ENCODE measurements at places on chromosomes 7 and 10.

DNA sequence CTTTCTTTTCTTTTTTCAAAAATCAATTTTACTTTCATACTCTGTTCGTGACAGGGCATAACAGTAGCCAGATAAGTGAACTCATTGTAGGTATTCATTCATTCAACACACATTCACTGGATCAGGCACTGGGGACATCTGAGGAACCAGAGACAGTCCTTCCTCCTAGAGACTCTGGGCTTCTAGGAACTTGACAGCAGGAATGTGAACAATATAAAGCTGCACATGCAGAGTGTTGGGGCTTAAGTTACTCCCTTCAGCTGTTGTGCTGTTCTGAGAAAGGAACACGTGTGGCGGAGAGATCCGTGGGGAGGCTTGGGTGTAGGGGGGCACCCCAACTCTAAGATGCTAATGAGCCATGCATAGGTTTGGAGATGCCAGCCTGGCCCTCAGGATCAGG, 120.4 kb downstream of the PKD1L1 start:
- no peak for DNase-seq

DNA sequence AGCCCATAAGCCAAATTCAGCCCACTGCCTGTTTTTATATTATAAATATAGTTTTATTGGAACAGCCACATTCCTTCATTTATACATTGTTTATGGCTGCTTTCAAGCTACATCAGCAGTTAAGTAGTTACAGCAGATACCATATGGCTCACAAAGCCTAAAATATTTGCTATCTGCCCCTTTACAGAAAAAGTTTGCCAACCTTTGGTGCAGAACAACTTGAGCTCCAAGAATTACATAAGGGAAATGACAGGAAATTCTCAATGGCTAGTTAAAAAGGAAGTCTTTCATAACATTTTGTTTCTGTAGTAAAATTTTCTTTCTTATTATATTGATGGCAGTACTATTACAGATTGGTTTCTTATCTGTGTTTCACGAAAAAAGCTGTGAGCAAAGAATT, 59.3 kb downstream of the COL28A1 start:
- no peak for DNase-seq

DNA sequence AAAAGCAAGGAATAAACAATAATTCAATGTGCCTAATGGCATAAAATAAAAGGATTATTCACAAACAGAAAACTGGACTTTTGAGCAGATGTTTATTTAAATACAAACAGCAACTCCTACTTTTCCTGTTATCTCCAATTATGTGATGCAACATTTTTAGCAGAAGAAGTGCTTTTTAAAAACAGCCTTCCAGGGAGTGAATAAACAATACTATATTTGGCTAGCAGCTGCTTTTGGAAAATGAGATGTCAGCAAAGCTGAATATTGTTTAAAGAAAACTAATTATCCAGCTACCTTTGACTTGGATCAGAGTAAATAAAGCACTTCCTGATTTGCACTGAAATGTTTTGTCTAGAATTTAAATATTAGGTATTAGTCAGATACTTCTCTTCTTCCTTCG, 23.2 kb downstream of the CDK1 start:
- DNase-seq = no peak

- DNase-seq = no peak
Measured at GRCh38 chr7:159105832-159106811, 38.5 kb downstream of the VIPR2 start.

GRCh38 chr7:7563813-7564212, 2.9 kb upstream of the MIOS start:
- DNase-seq = no peak

GRCh38 chr10:6216916-6217315, 14.2 kb downstream of the PFKFB3 start:
- DNase-seq = no peak

GRCh38 chr7:35817930-35818329, 17.1 kb downstream of the SEPTIN7 start:
- DNase-seq = no peak

- DNase-seq = no peak
Measured at GRCh38 chr7:86687831-86688230, 44.1 kb downstream of the GRM3 start.

DNA sequence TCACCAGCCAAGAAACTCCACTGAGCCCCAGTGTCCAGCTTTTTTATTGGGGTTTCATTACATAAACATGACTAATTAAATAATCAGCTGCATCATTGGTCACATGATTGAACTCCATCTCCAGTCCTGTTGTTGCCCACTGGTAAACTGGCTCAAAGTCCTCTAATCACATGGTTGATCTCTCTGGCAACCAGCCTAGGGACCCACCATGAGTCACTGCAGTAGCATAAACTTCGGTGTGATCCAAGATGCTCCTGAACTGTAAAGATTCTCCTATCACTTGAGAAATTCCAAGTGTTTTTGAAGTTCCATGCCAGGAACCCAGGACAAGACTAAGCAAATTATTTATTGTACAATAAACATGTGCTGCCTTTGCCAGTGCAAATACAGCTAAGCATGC, 130.4 kb upstream of the AUTS2 start:
- DNase-seq = no peak

GRCh38 chr10:33306126-33306525, 28.3 kb downstream of the NRP1 start:
- DNase-seq = no peak

GRCh38 chr10:97687785-97688781, 1.0 kb upstream of the AVPI1 start:
- no peak for DNase-seq

DNA sequence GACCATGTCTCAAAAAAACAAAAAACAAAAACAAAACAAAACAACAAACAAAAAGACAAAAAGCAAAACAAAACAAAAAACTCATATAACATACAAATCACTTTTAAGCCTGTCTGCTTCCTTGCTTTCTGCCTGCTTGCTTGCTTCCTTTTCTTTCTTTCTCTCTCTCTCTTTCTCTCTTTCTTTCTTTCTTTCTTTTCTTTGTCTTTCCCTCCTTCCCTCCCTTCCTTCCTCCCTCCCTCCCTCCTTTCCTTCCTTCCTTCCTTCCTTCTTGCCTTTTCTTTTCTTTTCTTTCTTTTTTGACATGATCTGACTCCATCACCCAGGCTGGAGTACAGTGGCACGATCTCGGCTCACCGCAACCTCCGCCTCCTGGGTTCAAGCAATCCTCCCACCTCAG, 15.9 kb upstream of the TRA2A start:
- no peak for DNase-seq

GRCh38 chr7:155489158-155489840, 31.4 kb downstream of the EN2 start:
- no peak for DNase-seq

- DNase-seq = no peak
Measured at GRCh38 chr7:18320971-18321567, 174.5 kb upstream of the HDAC9 start.

DNA sequence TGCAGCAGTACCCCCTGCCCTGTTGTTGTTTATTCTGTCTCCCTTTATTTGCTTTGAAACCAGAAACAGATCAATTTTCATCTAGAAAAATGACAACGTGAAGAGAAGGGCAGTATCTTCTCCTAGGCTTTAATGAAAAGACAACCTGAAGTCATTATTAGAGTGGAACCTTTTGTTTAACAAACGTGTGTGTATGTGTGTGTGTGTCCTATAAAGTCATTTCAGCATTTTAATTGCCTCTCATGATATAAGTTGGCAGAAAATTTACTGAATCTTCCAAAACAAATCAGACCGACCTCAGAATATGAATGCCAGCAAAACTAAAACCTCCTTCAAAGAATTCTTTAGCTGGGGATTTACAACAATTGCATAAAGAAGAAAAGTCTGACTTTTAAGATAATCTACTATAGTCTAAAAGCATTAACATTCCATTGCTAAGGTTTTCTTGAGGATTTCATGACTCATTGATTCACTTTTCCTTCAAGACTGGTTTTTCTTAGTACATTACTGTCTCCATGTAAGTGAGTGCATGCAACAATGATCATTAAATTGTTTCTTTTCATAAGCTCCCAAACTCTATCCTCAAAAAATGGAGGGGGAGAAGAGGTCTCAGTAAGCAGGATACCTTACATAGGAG, 3.2 kb downstream of the GLI3 start:
- no peak for DNase-seq

GRCh38 chr7:76149847-76150691, 51.6 kb upstream of the SRRM3 start:
- DNase-seq = no peak

DNA sequence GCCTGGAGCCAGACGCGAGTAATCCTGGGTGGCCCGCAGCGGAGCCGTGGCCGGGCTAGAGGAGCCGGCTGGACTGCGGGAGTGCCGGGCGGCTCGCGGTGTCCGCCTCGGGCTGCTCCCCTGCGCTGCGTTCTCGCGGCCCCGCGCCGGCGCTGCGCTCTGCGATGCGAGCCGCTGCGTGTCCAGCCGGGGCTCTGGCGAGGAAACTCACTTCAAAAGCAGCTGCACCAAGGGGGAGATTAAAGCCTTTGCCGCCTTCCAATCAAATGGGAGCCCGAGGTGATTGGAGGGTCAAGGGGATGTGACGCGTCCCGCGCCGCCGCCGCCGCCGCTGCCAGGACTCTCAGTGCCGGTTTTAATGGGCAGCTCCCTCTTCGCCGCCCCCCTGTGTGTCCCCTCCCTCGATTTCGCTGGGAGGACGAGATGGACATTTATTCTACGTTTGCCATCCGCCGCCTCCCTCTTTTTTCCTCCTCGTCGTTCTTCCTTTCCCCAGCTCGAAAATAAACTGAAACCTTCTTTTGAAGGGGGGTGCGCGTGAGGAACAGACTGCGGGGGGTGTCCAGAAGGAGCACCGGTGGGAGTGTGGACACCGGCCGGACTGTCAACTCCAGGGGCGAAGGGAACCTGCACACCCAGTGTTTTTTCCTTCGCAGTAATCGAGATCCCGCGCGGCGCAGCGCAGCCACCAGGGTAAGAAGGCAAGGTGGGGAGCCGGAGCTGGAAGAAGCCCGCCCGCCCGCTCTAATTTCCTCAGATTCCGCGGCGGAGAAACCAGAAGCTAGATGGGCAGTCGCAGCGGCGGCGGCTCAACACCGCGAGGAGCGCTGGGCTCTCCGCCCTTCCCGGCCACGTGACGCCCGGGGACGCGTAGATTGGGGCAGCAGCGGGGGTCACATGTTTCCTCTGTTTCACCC, at the start of gene ZNF503:
ZNF503 (minus strand) TSS at position 196 of the 917 bp plus-strand sequence. CDS start 345 bp downstream, outside the sequence.
- peak; percentile 79 for DNase-seq

DNA sequence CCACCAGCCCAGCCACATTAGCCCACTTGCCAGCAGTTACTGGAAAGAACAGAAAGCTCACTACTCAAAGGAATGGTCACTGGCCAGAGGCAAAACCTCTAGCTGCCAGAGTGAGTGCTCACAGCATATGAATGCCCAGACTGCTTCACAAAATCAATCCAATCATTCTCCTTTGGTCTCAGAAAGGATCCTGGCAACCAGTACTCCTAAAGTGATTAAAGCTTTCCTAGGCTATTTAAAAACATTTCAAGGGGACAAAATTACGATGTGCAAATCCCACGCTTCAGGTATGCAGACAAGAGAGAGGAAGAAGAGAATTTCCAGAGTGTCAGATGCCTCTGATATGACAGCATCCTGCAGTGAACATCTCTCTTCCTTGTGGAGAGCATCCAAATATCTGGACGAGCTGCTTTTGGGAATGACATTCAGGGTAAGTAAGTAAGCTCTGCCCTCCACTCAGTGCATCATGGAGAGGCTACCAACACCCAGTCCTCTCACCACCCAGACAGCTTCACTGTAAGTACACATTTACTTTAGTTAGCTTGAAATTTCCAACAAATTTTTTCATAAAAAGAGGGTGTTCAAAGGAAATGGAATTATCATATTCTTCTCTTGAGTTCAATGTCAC, 25.1 kb downstream of the ICA1 start:
- DNase-seq = no peak

GRCh38 chr7:120725376-120726039, 132.4 kb downstream of the TSPAN12 start:
- DNase-seq = no peak

- DNase-seq = peak; percentile 73
Measured at GRCh38 chr7:6705959-6706665, 635 bp downstream of the ZNF12 start.

GRCh38 chr10:73407495-73407894, 6.4 kb downstream of the ANXA7 start:
- no peak for DNase-seq

GRCh38 chr10:128723631-128724205, 597.5 kb upstream of the MKI67 start:
- DNase-seq = no peak

GRCh38 chr10:22931948-22932347, 4.1 kb downstream of the ARMC3 start:
- no peak for DNase-seq

DNA sequence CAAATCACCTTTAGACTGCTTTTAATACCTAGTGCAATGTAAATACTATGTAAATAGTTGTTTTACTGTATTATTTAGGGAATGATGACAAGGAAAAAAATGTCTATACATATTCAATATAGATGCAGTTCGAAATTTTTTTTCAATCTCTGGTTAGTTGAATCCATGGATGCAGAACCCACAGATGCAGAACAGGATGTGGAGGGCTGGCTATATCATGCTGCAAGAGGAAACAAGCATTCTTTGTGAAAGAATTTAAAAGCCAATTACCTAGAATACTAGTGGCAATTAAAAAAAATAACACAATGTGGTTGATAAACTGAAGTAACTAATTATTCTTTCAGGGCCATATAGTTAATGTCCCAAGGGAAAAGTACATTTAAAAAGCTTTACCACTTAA, 170.4 kb downstream of the ZNF438 start:
- DNase-seq = no peak

- peak; percentile 36 for DNase-seq
Measured at GRCh38 chr10:71077143-71077581, 135.2 kb upstream of the UNC5B start.

DNA sequence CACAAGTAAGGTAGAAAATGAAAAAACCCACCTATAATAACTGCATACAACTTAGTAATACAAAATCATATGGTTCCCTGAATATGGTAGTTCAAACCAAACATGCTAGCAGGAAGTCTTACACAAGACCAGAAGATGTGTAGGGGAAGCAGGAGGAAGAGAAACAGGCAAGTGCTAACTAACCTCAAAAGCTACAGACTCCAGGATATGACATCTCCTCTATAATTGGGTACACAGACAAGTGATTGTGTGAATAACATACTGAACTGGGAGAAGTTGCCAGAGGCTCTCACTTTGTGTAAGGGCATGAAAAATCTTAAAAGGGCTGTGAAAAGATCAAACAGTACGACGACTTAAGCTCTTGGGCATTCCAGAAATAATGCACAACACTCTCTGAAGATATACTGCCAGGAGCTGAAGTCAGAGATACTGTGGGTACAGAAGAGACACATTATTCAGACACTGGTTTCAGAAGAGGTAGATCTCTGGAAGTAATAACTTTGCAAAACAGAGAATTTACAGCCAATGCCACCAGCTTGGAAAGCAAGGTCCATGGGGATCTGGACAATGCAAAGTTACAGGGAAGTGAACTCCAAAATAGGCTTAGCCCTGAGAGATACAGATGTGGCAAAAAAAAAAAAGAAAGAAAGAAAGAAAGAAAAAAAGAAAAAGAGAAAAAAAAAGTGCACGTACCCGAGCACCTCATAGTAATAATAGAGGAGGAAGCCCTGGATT, 767.2 kb downstream of the TNS3 start:
- no peak for DNase-seq

- DNase-seq = no peak
Measured at GRCh38 chr7:21305455-21306235, 122.2 kb upstream of the SP4 start.

All from activated CD8-positive, alpha-beta memory T cell treated with anti-CD3 and anti-CD28 coated beads, Interleukin-2, amount 50 U/mL, for 48 hours (primary cell).